Panc1 (cell line): ENCODE measurements at places on chromosomes 6 and 20.
A peak's percentile ranks its signal among the peaks of the same experiment; 100 is the strongest.

- no peak for DNase-seq
Measured at GRCh38 chr6:98477231-98477630, 357.1 kb upstream of the POU3F2 start.

GRCh38 chr20:10398834-10399369, 35.1 kb downstream of the MKKS start:
- no peak for DNase-seq

DNA sequence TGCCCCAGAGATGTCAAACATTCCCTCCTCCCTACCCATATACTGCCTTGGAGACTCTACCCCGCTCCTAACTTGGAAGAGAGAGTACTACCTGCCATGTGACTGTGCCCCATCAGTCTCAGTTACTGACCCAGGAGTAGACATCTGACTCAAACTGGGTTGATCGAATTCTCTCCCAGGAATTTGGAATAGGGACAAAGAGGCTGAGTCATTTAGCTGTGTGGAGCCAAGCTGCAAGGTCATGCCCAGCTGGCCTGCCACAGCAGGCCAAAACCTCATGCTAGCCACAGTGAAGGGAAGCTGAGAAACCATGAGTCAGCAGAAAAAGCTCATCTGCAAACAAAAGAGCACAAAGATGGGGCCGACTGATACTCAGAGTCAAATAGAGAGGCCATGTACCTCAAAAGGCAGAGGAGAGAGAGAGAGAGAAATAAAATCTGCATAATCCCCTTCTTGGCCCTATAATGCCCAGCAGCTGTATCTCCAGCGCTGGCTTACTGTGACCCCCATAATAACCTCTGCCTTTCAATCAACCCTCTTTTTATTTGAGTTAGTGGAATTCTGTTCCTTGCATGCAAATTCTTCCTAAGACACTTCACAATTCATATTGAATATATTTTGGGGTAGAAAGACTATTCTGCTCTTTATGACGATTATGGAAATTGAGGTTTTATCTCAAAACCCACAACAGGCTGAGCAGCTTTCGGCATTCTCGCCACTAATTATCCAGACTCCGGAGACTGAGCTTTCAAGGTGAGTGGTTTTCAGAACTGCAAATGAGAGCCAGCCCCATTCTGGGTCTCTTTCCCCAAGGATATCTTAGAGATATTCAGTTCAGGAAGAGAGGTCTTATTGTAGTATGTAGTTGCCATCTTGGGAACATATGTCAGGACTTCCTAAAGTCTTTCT, 21.4 kb upstream of the AKIRIN2 start:
- peak; percentile 97 for DNase-seq

DNA sequence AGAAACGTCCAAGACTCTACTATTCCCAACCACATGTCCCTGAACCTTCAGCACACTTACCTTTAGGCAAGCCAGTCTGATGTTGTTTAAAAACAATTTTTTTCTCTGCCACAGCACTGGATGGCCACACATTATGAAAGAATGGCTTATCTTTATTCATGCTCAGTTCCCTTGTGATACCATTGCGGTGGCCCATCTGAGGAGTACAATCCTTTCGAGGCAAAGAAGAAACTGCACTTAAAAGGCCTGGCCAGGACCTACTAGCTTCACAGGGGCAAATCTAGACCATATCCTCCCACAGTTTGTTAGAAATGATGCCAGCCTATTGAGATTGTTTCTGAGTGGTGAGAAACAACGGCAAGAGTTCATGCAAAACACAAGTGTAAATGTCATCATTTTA, 88.4 kb upstream of the PLEKHG1 start:
- no peak for DNase-seq

- DNase-seq, result no peak
Measured at GRCh38 chr6:96992343-96992730, 67.8 kb downstream of the KLHL32 start.

GRCh38 chr6:168396561-168396960, 44.4 kb upstream of the SMOC2 start:
- no peak for DNase-seq

DNA sequence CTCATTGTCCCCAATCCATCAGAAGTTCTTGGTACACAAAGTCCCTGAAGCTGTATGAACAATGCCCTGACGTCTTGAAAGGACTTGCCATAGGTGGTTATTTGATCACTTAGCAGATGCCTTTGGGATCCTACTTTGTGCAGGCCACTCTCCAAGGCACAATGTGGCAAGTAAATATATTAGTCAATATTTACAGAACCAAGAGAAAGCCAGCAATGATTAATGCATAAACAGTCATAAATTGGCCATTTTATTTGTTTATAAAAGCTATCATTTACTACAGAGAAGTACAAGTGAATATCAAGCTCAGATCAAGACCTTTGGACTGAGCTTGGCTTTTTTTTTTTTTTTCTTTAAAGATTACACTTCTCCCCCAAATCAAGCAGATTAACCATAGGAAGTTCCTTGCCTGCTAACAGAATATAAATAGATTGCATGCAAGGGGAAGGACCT, 161.8 kb downstream of the MTHFD1L start:
- DNase-seq, result no peak

GRCh38 chr6:55578537-55579363, at the start of gene HMGCLL1:
TSS of gene HMGCLL1 (minus strand) at chr6:55579192. CDS start at chr6:55579055, 137 bp downstream.
- DNase-seq, result no peak

- no peak for DNase-seq
Measured at GRCh38 chr20:45833883-45834796, 541 bp downstream of the SNX21 start.

- DNase-seq, result no peak
Measured at GRCh38 chr20:34582221-34582620, 23.7 kb downstream of the MAP1LC3A start.

GRCh38 chr20:60652615-60653014, 599.4 kb upstream of the CDH4 start:
- DNase-seq, result no peak

GRCh38 chr6:100103194-100103593, 109.2 kb upstream of the MCHR2 start:
- DNase-seq, result no peak

DNA sequence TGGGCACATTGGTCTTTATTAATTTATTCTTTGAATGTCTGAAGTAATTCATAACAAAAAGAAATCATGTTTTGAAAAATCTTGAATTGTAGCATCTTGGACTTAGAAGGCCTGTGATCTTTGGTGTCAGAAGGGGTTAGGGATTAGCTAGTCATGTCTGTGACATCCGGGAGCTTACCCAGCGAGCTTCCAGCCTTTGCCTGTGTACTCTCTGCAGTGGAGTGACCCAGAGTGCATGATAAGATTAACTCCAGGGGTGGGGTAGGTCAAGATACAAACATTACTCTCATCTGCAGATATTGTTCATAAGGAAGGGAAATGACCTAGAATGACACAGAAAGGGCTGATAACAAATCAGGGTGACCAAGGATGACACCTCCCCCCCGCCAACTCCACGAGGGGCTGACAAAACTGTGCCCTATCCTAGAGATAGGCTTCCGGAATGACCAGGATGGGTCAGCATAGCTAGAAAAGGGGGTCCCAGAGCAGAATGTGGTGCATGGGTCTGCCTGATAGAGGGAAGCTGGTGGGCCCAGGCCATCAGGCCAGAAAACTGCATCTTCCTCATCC, 56.6 kb upstream of the BLCAP start:
- no peak for DNase-seq

DNA sequence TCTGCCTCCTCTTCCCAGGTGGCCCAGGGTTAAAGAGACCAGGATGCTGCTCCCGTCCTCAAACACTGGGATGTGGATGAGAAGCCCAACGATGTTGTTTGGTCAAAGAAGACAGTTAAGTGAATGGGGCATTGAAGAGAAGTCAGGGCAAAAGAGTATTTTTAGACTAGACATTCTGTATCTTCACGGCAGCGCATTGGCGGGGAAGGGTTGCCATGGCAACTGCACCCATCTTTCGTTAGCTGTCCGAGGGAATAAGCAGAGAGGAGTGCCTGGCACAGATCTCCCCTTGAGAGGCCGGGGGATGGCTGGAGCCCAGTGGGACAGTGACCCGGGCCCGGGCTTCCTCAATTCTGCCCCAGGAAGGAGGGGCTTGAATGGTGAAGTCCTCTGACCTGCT, 56.4 kb upstream of the GPR31 start:
- no peak for DNase-seq

DNA sequence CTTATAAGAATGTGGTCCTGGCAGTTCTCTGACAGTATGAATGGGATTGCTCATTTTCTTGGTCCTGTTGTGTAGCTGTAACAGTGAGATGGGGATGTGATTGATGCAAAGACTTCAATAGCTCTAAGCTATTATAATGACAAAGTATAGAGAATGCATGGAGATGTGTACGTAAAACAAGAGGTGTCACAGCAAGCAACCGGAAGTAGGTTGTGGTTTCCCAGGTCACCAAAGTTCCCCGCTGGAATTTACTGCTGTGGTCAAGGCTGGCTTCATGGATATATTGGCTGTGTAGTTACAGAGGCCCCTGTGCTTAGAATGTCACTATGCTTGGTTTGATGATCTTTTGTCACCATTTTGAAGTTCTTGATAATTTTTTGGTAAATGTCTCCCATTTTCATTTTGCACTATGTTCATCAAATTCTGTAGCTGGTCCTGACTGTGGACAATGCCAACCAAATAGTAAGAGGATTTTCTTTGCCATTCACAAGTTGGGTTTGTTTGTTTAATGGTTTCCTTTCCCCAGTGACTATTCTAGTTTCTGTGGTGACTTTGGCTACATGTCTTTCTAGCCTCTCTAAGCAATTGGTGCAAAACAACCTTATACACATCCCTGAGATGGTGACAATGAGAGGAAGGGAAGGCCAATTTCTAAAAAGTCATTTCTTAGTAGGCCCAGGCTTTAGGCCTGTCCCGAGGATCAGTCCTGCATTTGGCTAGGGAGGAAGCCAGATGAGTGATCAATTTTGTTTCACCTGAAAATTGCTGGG, 10.5 kb downstream of the DNAH8 start:
- no peak for DNase-seq

DNA sequence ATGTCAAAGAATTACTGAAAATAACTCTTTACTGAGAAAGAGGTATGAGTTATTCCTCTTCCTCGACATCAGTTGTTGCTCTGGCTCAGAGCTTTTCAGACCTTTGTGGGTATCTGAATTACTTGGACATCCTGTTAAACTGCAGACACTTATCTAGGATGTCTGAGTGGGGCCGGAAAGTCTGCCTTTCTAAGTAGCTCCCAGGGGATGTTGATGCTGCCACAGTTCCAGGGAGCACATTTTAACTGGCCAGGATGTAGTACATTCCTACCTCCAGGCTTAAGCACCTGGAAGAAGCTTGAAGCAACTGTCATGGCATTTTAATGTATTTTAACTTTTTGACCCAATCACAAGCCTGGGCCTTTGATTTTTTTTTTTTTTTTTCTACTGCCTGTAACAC, 265.8 kb upstream of the PLCB4 start:
- DNase-seq, result no peak
